ENCODE measurements at places on chromosomes 7 and 10.

DNA sequence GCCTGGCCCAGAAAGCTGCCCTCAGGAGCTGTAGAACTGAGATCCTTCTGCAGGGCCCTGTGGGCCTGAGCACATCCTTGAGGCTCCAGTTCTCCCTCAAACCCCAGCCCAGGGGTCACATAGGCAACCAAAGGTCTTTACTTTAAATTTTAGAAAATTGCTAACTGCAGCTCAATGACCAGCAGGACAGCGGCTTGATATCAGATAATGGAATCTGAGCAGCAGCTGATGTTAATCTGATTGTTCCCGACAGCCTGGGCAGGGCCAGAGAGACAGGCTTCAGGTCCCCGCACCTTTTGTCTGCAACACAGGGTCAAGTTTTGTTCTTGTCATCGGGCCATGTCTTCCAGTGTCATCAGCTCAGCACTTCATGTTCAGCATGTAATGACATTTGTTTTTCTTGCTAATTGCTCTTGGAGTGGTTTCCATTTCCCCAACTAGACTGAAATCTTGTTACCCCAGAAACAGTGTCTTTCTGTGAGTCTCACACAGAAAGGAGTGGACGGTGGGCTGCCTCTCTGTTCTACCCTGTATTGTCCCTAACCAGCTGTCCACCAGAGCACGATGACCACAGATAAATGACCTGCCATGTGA, 91.0 kb downstream of the PAXIP1 start:
- DNase-seq: no peak

GRCh38 chr7:78299088-78299487, 500.5 kb downstream of the PHTF2 start:
- no peak for DNase-seq

GRCh38 chr10:29920408-29921070, 138.8 kb downstream of the JCAD start:
- no peak for DNase-seq

GRCh38 chr7:128783143-128783861, 7.7 kb upstream of the OPN1SW start:
- DNase-seq: peak; percentile 79

DNA sequence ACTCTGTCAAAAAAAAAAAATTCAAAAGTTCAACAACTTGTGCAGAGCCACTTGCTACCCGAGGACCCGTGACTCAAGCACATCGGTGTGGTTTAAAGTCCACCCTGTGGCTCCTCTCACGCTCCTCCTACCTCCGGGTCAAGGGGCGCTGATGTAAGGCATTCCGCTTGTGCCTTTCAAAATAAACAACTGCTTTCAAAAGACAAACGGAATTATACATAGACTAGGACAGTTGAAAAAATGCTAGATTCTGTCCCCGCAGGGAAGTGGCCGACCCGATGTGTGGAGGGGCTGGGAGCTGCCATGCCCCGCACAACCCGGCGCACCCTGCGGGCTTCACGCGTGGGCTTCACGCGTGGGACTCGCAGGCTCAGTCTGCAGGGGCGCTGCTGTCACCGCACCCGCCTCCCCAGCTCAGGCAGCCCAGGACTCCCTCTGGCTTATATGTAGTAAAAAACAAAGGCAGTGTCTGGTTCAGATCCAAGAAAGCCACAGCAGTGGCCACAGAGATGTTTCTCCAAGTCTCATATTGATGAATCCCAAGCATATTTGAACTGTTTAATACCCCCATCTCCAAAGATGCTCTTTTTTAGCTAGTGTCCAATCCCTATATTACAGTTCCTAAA, 239.7 kb upstream of the INHBA start:
- DNase-seq: no peak

DNA sequence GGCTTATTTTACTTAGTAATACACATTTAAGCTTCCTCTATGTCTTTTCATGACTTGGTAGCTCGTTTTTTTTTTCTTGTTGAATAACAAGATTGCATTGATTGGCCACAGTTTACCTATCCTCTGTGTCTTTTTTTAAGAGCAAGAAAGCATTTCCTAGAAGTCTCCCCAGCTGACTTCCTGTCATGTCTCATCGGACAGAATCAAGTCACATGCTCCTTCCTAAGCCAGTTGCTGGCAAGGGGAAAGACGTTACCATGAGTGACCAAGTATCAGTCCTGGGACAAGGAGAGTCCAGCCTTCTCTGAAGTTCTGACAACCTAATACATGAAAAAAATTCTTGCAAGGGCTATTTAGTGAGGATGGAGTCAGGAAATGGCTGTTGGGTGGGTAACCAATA, 24.9 kb upstream of the SFRP5 start:
- DNase-seq: peak; percentile 75

- no peak for DNase-seq
Observed at GRCh38 chr10:28169525-28169924, 133.3 kb downstream of the MPP7 start.

- DNase-seq: no peak
Observed at GRCh38 chr7:154394804-154395203, 342.6 kb downstream of the DPP6 start.

DNA sequence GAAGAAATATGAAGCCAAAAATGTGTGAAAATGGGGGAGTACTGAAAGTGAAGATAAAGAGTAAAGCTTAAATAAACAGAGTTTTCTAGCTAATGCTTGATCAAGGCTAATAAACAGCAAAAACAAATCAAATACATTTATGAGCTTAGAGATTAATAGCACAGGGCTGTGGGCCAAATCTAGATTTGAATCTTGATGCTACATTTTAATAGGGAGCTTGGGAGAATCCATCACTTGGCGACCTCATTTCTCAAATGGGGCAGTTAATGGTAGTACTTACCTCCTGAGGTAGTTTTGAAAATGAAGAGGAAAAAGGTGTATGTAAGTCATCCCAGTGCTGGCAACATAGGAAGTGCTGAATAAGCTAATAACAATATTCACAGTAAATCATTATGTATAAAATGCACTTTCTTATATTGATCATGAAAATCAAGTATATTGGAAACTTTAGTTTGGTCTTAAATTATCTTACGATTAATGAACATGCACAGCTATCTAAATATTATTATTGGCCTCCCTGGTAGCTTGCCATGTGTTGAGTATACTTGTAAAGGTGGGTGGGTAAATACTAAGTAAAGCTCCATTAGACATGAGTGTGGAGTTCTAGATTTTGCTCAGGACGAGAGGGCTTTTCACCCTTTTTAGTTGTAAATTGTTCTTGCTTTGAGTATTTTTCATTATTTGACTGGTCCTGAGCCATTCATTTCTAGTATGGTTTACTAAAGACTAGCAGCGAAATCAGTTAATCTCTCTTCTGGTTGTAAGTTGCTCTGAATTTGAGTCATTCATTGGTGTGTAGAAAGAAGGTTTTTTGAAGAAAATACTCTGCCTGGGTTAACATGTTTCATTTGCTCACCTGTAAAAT, 5.1 kb downstream of the BICC1 start:
- DNase-seq: no peak

- DNase-seq: no peak
Observed at GRCh38 chr10:114432566-114433093, 28.3 kb upstream of the AFAP1L2 start.

DNA sequence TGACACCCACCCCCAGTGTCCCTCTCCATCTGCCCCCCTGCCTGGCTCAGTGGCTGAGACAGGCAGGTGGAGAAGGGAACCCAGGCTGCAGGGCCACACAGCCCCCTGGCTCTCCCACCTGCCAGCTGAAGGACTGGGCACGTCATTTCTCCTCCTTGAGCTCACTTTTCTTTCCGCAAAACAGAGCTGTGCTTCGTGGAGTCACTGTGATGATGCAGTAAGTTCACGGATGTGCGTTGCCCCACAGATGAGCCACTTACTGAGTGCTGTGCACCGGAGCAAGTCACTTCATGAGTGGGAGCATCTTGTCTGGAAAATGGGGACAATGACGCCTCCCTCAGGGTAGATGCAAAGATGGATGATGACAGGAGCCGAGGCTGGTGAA, 2.7 kb downstream of the OPN4 start:
- no peak for DNase-seq

DNA sequence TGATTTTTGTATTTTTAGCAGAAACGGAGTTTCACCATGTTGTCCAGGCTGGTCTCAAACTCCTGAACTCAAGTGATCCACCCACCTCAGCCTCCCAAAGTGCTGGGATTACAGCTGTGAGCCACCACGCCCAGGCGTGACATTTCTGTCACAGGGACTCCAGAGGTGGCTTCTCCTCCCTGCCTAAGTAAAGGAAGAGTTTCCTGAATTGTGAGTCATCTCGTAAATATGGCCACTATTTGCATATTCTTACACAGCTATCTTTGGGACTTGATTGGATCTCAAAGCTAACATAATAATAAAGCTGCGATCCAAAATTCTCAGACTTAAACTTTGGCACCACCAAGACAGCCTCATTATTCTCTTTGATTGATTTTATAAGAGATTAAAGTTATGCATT, 50.1 kb downstream of the ADARB2 start:
- no peak for DNase-seq

- DNase-seq: no peak
Observed at GRCh38 chr7:45482451-45482850, 91.7 kb upstream of the ADCY1 start.

- DNase-seq: no peak
Observed at GRCh38 chr7:42065942-42066341, 171.1 kb downstream of the GLI3 start.

GRCh38 chr7:112926018-112926417, 135.8 kb upstream of the TMEM168 start:
- DNase-seq: no peak

- DNase-seq: no peak
Observed at GRCh38 chr10:87715552-87716347, 56.1 kb downstream of the PAPSS2 start.

DNA sequence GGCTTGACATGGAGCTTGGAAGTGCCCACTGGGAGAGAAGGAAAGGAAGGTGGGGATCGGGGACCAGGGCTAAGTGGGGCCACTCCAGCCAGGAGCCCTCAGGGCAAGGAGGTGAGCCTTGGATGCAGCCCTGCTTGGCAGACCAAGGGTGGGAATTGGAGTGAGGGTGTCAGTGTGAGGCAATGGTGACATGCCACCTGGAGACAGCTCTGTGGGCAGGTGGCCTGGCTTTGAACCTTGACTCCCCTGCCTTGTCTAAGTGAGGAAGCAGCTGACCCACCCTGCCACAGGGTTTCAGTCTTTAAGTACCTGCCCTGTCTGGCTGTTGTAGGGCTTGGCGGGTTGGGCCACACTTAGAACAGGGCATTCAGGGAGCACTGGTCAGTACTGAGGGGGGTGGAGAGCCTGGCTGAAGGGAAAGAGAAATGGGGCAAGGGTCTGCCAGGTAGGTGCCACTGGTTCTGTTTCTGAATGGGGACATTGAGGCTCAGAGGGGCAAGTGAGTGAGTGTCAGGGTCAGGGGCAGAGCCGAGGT, 4.8 kb downstream of the RAMP3 start:
- no peak for DNase-seq

DNA sequence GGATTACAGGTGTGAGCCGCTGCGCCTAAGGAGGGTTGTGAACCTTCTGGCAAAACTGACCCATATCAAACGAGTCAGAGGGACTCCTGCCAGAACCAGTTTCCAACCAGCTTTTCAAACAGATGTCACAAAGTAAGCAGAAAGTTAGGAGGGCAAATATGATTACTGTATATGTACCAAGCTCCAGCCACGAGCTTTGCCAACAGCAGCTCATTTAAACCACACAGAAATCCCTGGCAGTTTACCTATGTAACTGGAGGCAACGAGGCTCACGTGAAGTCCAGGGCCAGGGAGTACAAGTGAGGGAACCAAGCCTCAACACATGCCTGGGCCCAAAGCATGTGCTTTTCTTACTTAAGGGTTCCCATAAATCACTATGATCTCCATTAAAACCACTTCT, 12.5 kb upstream of the DAGLB start:
- DNase-seq: no peak

- DNase-seq: no peak
Observed at GRCh38 chr7:130297628-130298543, 4.9 kb downstream of the CPA4 start.

DNA sequence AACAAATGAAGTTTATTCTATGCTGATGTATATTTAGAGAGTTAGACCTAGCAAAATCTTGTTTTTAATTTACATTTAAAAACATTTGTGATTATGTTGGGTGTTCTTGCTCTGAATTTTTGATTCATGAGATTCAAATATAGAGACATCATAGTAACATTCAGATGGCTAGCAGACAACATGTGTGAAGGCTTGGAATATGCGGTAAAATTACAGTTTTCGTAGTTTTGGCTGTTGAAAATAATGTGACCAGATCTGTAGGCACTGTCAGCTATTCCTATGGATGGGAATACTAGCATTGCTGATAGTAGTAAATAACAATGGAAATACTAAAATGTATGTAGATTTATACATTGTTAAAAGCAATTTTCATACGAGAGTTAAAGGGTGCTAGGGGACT, 131.9 kb downstream of the KAT6B start:
- no peak for DNase-seq

DNA sequence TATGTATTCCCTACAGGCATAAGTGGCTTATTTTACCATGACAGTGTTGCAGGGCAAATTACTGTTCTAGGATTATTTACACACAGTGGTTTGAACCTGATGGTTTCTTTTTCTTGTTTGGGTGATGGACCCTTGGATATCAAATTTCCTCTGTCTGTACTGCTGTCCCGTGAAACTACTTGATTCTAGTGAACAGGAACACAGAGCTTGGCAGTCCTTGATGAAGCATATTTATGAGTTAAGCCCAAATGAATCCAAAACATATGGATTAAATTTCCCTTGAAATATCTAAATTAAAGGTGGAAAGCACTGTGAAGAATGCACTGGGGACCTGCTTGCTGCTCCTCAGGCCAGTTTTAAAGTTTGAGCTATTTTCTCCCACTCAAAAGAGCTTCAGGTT, 635.3 kb downstream of the INHBA start:
- DNase-seq: no peak

- no peak for DNase-seq
Observed at GRCh38 chr7:74498996-74499834, 45.5 kb downstream of the GTF2IRD1 start.

DNA sequence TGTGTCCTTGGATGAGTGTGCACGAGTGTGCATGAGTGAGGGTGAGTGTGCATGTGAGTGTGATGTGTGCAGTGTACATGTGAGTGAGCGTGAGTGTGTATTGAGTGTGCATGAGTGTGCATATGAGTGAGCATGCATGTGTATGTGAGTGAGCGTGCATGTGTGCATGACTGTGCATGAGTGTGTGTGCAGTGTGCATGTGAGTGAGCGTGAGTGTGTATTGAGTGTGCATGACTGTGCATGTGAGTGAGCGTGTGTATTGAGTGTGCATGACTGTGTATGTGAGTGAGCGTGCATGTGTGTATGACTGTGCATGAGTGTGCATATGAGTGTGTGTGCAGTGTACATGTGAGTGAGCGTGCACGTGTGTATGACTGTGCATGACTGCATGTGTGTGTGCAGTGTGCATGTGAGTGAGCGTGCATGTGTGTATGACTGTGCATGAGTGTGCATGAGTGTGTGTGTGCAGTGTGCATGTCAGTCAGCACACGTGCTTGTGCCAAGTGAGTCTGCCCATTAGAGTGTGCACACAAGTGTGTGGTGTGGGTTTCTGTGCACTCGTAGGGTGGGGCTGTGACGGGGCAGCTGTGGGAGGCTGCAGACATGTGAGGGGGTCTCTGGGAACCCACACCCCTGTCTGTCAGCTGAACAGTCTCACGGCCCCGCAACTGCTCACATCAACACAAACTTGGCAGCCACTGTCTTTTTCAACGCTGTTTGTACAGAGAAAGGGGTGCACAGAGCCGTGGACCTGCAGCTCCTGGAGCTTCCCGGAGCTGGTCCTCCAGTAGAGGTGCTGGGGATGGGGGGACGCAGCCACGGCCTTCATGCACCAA, 14.8 kb downstream of the FOXL3 start:
- no peak for DNase-seq

- no peak for DNase-seq
Observed at GRCh38 chr7:118280319-118281012, 56.0 kb downstream of the ANKRD7 start.
